Urinary bladder (tissue), 4 donors: ENCODE measurements at places on chromosomes 16 and 17. TPM values are rescaled to one million over a fixed set of nuclear protein-coding genes. Genes with fewer than 3 reads are reported as not detected.

Gene GRAPL
- 1.2 TPM for polyA plus RNA-seq

Gene KRTAP2-3
- not detected for polyA plus RNA-seq

Gene NTN3
- polyA plus RNA-seq = 0.19 TPM

Gene HBA2
- 22.6 TPM for polyA plus RNA-seq

Gene PRRT2
- polyA plus RNA-seq = 8.2 TPM

Gene SP6
- 2.3 TPM for polyA plus RNA-seq

Gene TM4SF5
- polyA plus RNA-seq = 0.18 TPM

Gene NKD1
- 5.9 TPM for polyA plus RNA-seq

Gene TEX14
- 0.09 TPM for polyA plus RNA-seq

Gene CYB5D1
- 12.5 TPM for polyA plus RNA-seq

Gene EVI2B
- polyA plus RNA-seq = 7.6 TPM

Gene CSF3
- 2.3 TPM for polyA plus RNA-seq

Gene RAMP2
- 51.9 TPM for polyA plus RNA-seq

Gene EPOP
- 2.3 TPM for polyA plus RNA-seq

Gene SLC52A1
- polyA plus RNA-seq = 0.35 TPM

Gene KRTAP4-11
- not detected for polyA plus RNA-seq

Gene STUB1
- 132 TPM for polyA plus RNA-seq

Gene WFIKKN1
- polyA plus RNA-seq = 0.30 TPM

Gene RNF151
- polyA plus RNA-seq = not detected

Gene PPP1R27
- polyA plus RNA-seq = not detected
